Nucleus accumbens (tissue), 56 donors: ENCODE measurements at places on chromosomes 3 and 15.

GRCh38 chr15:85770096-85771041, 24.4 kb downstream of the KLHL25 start:
- DNase-seq, result no peak

DNA sequence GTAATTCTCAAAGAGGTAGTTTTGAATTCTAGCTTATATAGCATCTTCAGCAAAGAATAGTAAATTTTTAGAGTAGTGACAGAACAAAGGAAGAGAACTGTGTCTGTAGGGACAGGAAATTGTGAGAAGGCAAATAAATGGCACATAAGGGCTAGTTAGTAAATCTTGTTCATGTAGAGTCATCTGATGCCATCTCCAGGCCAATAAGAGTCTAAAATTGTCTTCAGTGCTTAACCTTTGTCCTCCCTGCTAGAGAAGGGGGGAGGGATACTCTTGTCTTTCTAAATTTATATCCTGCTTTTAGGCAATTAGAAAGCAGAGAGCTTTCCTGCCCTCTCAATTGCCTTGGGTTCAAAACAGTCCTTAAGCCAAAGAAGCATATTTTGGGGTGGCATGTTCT, 87.0 kb upstream of the DNAJC19 start:
- DNase-seq, result no peak

DNA sequence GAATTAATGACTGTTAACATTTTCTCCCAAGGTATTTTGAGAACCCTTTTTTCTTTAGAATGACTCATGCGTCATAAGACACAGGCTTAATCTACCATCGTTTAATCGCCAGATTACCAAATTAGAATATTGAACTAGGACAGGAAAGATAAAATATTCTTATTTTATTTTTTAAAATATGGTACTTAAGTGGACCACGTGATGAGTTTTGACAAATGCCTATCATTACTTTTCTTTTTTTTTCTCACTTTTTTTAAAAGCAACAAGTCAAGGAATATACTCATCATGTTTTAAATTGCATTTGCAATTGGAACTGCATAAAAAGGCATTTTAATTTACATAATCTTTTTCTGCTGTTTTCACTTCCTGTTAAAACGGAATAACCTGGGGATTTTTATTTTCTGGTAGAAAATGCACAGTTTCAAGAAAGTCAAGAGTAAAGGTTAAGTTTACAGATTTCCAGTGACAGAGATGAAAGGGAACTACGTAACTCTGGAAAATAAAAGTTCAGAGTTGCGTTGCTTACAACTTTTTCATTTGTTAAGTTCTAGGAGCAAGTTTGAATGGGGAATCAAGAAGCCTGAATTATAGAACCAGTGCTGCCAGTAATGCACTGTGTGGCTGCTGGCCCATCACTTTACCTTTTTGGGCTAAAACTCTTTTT, 23.6 kb downstream of the SIAH2 start:
- DNase-seq, result no peak

- no peak for DNase-seq
Observed at GRCh38 chr3:189685860-189686259, 54.7 kb downstream of the TP63 start.

DNA sequence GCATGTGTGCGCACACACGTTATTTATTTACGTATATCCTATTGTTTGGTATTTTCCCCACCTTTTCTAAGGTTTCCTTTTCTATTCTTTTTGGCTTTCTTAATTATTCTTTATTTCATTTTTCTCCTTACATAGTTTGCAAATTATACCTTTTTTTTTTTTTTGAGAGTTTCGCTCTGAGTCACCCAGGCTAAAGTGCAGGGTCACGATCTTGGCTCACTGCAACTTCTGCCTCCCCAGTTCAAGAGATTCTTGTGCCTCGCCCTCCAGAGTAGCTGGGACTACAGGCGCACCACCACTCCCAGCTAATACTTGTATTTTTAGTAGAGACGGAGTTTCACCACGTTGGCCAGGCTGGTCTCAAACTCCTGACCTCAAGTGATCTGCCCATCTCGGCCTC, 20.0 kb upstream of the CILP start:
- no peak for DNase-seq

DNA sequence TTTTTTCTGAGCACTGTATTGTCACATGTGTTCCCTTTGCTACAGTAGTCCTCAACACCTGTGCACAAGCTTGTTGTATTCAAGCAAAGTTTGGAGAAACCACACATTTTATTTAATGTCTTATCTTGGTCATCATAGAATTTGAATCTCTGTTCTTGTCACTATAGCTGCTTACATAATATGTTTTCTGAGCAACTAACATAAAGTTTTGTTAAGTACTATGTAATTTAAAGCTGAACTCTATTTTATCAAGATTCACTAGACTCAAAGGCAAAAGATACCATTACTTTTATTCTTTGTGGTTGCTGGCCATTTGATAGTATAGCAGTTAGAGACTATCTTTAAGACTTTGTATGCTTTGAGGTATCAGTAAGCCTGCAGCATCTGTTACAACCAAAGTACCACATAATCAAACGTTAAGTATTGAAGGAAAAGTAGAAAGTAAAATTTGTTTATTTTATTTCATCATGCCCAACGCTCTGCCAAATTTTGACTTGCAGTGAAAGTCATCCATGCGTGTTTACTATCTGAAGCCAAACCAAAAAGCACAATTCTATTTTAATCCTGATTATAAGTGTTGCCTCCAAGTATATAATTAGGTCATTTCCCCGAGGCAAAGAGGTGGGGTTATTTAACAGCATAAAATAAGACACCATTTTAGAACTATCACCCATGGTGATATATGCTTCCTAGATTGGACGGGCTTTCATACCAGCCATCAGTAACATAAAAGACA, 10.3 kb upstream of the ABHD10 start:
- no peak for DNase-seq

DNA sequence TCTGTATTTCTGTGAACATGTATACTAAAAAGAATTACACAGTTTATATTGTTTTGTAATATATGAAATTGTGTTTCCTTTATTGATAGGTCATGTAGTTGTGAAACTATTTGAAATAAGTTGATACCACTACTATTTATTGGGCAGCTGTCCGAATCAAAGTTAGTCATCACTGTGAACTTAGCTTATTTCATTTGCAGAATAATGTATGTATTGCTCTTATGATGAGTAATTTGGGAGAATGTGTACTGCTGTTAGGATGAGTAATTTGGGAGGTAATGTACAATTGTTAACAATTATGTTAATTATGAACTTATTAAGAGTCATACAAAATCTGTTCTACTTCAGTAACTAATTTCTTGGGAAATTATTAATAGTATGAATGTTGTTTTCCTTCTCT, 22.2 kb downstream of the FXR1 start:
- DNase-seq, result no peak

- no peak for DNase-seq
Observed at GRCh38 chr3:80978216-80978969, 783.1 kb downstream of the GBE1 start.

- no peak for DNase-seq
Observed at GRCh38 chr3:62532796-62533195, 159.4 kb upstream of the FEZF2 start.

GRCh38 chr15:90465930-90466567, 63.7 kb upstream of the CRTC3 start:
- no peak for DNase-seq

- no peak for DNase-seq
Observed at GRCh38 chr3:44427683-44428082, 49.8 kb downstream of the ZNF445 start.

DNA sequence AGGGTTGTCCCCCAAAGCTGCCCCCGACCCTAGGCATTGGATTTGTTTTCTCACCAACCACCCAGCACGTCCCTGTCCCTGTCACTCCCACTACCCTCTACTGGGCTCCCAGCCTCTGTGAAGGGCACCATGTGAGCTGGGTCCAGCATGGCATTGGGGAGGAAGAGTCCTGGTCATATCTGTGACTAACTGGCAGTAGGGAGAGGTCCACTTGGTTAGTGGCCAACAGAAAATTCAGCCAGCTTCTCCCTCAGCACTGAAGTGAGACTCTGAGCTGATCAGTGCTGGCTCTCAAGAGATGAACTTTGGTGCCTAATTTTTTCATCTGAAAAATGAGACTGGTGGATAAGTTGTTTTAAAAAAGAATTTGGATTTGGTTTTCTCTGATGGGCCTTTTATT, 11.3 kb upstream of the KIF23 start:
- no peak for DNase-seq

DNA sequence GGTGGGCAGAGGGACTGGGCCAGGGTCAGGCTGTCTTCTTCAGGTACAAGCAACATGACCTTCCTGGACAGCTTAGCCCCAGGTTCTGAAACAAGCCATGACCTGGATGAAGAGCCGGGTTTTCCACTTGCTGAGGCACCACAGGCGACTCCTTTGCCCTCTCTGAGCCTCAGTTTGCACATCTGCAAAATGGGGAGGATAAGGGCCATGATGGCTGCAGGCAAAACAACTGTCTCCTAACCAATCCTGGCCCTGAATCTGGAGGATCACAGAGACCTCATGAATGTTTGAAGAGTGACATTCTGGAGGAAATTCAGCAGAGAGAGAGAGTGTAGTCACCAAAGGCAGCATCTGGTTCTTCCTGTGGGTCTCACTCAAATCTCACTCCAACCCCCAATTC, 8.0 kb downstream of the SLC6A1 start:
- DNase-seq, result no peak

GRCh38 chr15:25065876-25066275, 111.1 kb downstream of the SNRPN start:
- no peak for DNase-seq

GRCh38 chr3:140724856-140725812, 47.3 kb downstream of the TRIM42 start:
- DNase-seq, result no peak

DNA sequence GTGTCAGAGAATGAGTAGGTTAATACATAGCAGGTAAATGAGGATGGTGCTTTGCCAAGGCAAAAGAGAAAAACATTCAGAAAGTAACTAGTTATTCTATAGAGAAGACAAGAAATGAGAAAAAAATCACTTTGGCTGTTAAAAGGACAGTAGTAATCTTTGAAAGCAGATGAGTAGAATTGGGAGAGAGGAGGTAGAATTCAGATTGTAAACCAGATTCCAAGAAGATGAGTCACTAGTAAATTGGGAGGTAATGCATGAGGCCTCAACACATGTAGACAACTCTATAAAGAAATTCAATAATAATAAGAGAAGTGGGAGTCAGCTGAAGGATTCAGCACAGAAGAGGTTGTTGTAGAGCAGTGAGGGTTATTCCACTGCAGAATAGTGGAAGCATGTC, 81.4 kb downstream of the MBNL1 start:
- DNase-seq, result no peak
